Right atrium auricular region (tissue), 2 donors: ENCODE measurements at places on chromosomes 12 and 14. TPM values are rescaled to one million over a fixed set of nuclear protein-coding genes. Genes with fewer than 3 reads are reported as not detected.

GRCh38 chr12:100106861-100107260, 35.8 kb downstream of the BLTP3B start:
- no peaks in the 10 kb centered on the region for H3K27me3 ChIP-seq
- DNase-seq, result no peak
- no peak overlapping the region for H3K27ac ChIP-seq
- H3K36me3 ChIP-seq, result peaks cover 5% of the 10 kb centered on the region
- H3K4me3 ChIP-seq, result no peak overlapping the region
- H3K4me1 ChIP-seq, result no peaks in the 10 kb centered on the region

The FKBP11 gene
- 9.1 TPM for total RNA-seq

The FGF23 gene
- total RNA-seq, result not detected

The PRPF39 gene
- 7.8 TPM for total RNA-seq

GRCh38 chr12:44627387-44628166, 248.5 kb downstream of the NELL2 start:
- H3K27ac ChIP-seq, result no peak overlapping the region
- DNase-seq, result no peak
- H3K36me3 ChIP-seq, result no peaks in the 10 kb centered on the region
- no peak overlapping the region for H3K4me3 ChIP-seq
- H3K4me1 ChIP-seq, result no peaks in the 10 kb centered on the region

The PTPRR gene
- 0.37 TPM for total RNA-seq

GRCh38 chr12:27711317-27711682, 668 bp downstream of the MRPS35 start:
- no peaks in the 10 kb centered on the region for H3K27me3 ChIP-seq
- peaks cover 27% of the 10 kb centered on the region for H3K4me1 ChIP-seq
- peak overlapping the region; percentile 90 for H3K4me3 ChIP-seq
- peak overlapping the region; percentile 88 for H3K27ac ChIP-seq
- no peak for DNase-seq

The FOXN4 gene
- not detected for total RNA-seq

DNA sequence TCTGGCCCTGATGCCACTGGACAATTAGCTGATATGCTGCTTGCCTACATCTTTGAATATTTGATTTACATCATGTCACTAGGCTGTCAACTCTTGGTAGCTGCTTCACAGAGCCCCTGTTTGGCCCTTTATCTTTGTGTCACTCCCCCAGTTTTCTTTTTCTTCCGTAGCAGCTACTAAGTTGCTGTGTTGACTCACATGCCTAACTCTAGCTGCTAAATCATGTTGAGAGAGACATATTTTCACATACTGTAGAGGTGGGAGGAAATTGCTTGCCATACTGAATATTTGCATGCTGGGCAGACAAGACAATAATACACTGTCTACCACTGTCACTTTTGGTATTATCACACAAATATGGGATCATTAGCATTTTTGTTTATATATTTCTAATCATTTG, 147.1 kb upstream of the NOVA1 start:
- no peak for DNase-seq
- no peaks in the 10 kb centered on the region for H3K4me1 ChIP-seq
- no peak overlapping the region for H3K27ac ChIP-seq

DNA sequence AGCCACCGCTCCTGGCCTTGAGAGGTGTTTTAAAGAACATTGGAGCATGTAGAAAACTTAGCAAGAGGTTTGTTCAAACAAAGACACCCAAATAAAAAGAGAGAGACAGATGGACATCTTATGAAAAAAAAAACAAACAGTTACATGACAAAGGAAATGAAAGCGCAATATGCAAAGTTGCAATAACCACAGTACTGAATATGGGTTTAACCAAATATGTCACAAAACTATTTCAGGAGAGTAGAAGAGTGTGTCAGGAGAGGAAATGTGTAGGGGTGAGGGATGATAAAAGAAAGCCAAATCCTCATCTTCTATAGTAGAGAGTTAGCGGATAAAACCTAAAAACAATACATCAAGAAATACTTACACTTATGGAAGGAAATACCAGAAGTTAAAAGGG, 98.4 kb downstream of the GTF2A1 start:
- no peak overlapping the region for H3K4me3 ChIP-seq
- H3K4me1 ChIP-seq, result no peaks in the 10 kb centered on the region
- H3K36me3 ChIP-seq, result no peaks in the 10 kb centered on the region
- no peak for DNase-seq
- no peaks in the 10 kb centered on the region for H3K27me3 ChIP-seq

- no peaks in the 10 kb centered on the region for H3K4me1 ChIP-seq
- no peak overlapping the region for H3K4me3 ChIP-seq
Measured at GRCh38 chr12:91406920-91407341, 224.3 kb upstream of the DCN start.

DNA sequence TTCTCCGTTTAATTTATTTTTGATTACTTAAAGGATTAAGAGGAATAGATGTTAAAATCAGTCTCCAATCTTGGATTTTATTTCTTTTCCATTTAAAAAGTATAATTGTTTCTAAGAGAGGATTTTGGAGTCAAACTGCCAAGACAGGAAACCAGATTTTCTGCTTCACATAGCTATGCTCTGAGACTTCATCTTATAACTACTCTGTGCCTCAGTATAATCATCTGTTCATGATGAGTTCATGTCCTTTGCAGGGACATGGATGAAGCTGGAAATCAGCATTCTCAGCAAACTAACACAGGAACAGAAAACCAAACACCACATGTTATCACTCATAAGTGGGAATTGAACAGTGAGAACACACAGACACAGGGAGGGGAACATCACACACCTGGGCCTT, 9.0 kb upstream of the TAS2R31 start:
- no peak overlapping the region for H3K4me3 ChIP-seq
- no peaks in the 10 kb centered on the region for H3K4me1 ChIP-seq
- no peak for DNase-seq
- H3K27me3 ChIP-seq, result no peaks in the 10 kb centered on the region
- no peak overlapping the region for H3K27ac ChIP-seq
- no peaks in the 10 kb centered on the region for H3K36me3 ChIP-seq

The POTEG gene
- not detected for total RNA-seq

The TMEM106C gene
- total RNA-seq, result 54.7 TPM

The ARHGEF40 gene
- 16.0 TPM for total RNA-seq

GRCh38 chr12:106580671-106581508, 1.9 kb upstream of the RFX4 start:
- no peaks in the 10 kb centered on the region for H3K4me1 ChIP-seq
- no peak overlapping the region for H3K27ac ChIP-seq
- no peak for DNase-seq
- no peaks in the 10 kb centered on the region for H3K36me3 ChIP-seq

The HOXC12 gene
- not detected for total RNA-seq

DNA sequence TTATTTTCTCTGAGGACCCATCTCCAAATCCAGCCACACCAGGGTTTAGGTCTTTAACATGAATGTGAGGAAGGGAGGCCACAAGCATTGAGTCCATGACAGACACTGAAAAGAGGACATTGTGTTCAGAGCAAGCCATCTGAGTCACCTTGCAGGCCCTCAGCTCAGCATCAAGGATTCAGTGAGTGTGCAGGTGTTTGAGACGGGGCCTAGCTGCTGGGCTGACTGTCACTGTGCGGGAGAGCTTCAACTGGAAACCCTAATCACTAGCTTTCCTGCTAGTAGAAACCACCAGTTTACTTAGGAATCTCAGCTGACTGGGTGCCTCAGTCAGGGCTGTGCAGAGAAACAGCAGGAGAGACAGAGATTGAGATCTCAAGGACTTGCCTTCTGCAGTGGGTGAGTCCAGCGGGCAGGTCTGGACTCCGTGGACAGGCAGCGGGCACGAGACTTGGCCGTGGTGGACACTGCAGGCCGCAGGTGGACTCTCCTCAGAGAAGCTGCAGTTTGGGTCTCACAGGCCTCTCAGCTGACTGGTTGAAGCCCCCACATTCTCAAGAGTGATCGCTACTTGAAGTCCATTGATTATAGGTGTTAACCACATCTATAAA, 86.1 kb upstream of the DYNC1H1 start:
- DNase-seq, result no peak
- peaks cover 3% of the 10 kb centered on the region for H3K36me3 ChIP-seq
- no peaks in the 10 kb centered on the region for H3K27me3 ChIP-seq
- peak overlapping the region; percentile 64 for H3K27ac ChIP-seq
- peaks cover 46% of the 10 kb centered on the region for H3K4me1 ChIP-seq
- H3K4me3 ChIP-seq, result no peak overlapping the region

- no peaks in the 10 kb centered on the region for H3K36me3 ChIP-seq
- DNase-seq, result no peak
- H3K27ac ChIP-seq, result no peak overlapping the region
- no peak overlapping the region for H3K4me3 ChIP-seq
- H3K27me3 ChIP-seq, result no peaks in the 10 kb centered on the region
- no peaks in the 10 kb centered on the region for H3K4me1 ChIP-seq
Measured at GRCh38 chr14:86570371-86570770, 1040.4 kb downstream of the FLRT2 start.

GRCh38 chr14:102362545-102363181, at the start of the genes CINP and TECPR2:
TSS of gene CINP (minus strand) at chr14:102362890. CDS start at chr14:102362851, 39 bp downstream.
TSS of gene TECPR2 (plus strand) at chr14:102362941. CDS start at chr14:102376722, 13,781 bp downstream.
- peak within 1 kb of the TSS; percentile 83 for H3K4me3 ChIP-seq
- H3K4me1 ChIP-seq, result peaks cover 26% of the 10 kb centered on the region
- H3K36me3 ChIP-seq, result peaks cover 6% of the 10 kb centered on the region
- peak; percentile 98 for DNase-seq
- no peaks in the 10 kb centered on the region for H3K27me3 ChIP-seq

GRCh38 chr12:118219106-118219505, 83.2 kb downstream of the PEBP1 start:
- no peak overlapping the region for H3K27ac ChIP-seq
- no peak for DNase-seq
- H3K27me3 ChIP-seq, result no peaks in the 10 kb centered on the region
- H3K4me1 ChIP-seq, result no peaks in the 10 kb centered on the region
- H3K36me3 ChIP-seq, result peaks cover under 1% of the 10 kb centered on the region
- no peak overlapping the region for H3K4me3 ChIP-seq

The DAO gene
- not detected for total RNA-seq
